Aortic smooth muscle cell (primary cell): ENCODE measurements at places on chromosomes 6 and 20. TPM values are rescaled to one million over a fixed set of nuclear protein-coding genes. Genes with fewer than 3 reads are reported as not detected.

Gene PRSS35
- 1.6 and 8.7 TPM in 2 replicates for total RNA-seq

Gene BEND3
- 0.93 and 1.2 TPM in 2 replicates for total RNA-seq

Gene MAP1LC3A
- total RNA-seq = 14.7 TPM in 2 replicates

Gene PNLDC1
- not detected in 2 replicates for total RNA-seq

Gene KIF25
- not detected in 2 replicates for total RNA-seq

Gene ZNF292
- total RNA-seq = 13.9 and 18.7 TPM in 2 replicates

Gene NR2E1
- total RNA-seq = not detected in 2 replicates

Gene PNPLA1
- total RNA-seq = 0.12 TPM in 1 of 2 replicates, not detected in the other

Gene GNRH2
- 0.26 and 0.50 TPM in 2 replicates for total RNA-seq

Gene PRSS16
- total RNA-seq = not detected in 2 replicates

Gene PPP1R14C
- total RNA-seq = 11.3 and 22.9 TPM in 2 replicates

Gene MARCKS
- 49.9 and 74.2 TPM in 2 replicates for total RNA-seq

Gene GMEB2
- total RNA-seq = 8.4 and 8.5 TPM in 2 replicates
